Sciatic nerve (tissue), 2 donors: ENCODE measurements at places on chromosomes 12 and 14.

GRCh38 chr12:127726671-127727315, 540.2 kb upstream of the TMEM132C start:
- no peak for DNase-seq

DNA sequence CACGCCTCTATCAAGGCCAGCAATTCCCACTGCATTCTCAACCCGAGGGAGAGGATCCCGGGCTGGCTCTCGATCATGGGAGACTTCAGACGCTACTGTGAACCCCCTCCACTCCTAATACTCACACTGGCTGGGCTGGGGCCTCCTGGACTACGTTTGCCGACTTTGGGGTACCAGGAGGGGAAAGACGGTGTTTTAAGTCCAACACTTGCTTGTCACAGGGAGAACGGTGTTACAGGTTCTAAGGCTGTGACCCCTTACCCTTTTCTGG, 463 bp downstream of the NACA start:
- no peak for DNase-seq

GRCh38 chr12:44674875-44675274, 201.2 kb downstream of the NELL2 start:
- DNase-seq, result no peak

- no peak for DNase-seq
Measured at GRCh38 chr14:63692310-63693020, 35.4 kb downstream of the SGPP1 start.

DNA sequence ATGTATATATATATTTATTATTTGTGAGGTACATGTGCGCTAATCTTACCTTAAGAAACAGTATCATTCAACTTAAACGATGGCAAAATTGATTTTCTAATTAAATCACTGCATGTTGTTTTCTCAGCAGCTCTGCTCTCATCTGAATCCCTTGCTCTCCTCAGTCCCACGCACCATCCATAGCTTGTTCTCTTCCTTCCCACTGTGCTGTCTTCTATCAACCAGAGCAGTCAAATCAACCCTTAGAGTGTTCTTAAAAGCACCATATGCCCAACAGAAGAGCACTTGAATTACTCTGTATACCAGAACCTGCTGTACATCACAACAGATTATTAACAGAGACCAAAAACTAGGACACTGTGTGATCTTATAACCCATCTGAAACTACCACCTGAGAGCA, 209.4 kb upstream of the G2E3 start:
- no peak for DNase-seq

GRCh38 chr14:64082837-64083236, 211.3 kb downstream of the ESR2 start:
- no peak for DNase-seq

GRCh38 chr12:110869026-110869425, 22.2 kb downstream of the CCDC63 start:
- no peak for DNase-seq

GRCh38 chr14:98725191-98725590, 546.8 kb downstream of the BCL11B start:
- no peak for DNase-seq

- DNase-seq, result no peak
Measured at GRCh38 chr14:106024983-106025604, 498.7 kb downstream of the TMEM121 start.

DNA sequence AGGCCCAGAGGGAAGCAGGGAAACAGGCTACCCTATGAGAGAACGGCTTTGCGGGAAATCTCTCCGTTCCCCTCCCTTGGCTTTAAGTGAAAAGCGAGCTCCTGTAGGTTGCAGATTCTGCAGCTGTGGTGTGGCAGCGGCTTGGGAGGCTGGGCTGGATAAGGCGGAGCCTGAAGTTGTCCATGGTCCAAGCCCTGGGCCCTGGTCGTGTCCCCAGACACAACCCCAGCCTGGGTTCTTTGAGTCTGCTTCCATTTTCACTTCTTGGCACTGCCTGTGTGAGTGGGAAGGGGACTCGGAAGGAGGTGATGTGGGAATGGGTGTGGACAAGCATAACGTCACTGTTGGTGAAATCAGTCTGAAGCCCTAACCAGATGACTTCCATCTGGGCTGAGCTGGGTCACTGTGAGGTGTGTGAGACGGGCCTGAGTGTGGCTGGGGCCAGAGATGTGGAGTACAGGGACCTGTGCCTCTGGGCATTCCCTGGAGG, 43.0 kb upstream of the CTDSP2 start:
- DNase-seq, result peak; percentile 87

- no peak for DNase-seq
Measured at GRCh38 chr12:26691234-26691970, 141.6 kb downstream of the ITPR2 start.

GRCh38 chr12:18703321-18703720, 34.5 kb downstream of the PLCZ1 start:
- no peak for DNase-seq

DNA sequence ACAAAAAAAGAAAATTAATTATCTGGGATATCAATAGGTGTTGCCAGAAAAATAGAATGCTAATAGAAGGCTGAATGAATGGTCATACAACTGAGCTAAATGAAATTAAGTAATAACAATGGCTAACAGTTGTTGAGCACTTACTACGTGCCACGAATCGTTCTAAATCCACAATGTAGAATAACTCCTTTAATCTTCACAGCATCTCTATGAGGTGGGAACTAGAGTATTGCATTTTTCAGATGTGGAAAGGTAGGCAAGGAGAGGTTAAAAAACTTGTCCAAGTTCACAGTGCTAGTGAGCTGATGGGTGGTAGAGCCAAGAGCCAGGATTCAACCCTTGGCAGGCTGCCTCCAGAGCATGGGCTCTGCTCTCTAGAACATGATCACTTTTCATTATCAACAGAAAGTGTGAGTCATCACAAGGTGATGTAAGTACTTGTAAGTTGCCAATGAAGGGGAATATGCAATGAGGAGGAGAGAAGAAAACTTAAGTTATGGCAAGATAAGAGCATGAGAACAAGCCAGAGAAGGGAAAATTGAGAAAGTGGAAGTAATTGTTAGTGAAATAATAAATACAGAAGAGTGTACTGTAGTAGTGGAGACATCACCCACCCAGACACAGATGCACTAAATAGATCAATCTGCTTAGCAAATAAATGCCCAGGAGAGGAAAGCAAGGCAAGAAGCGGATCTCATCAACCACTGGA, 122.1 kb downstream of the PRKD1 start:
- DNase-seq, result peak; percentile 76

- no peak for DNase-seq
Measured at GRCh38 chr12:79871621-79872020, 63.3 kb downstream of the PPP1R12A start.

DNA sequence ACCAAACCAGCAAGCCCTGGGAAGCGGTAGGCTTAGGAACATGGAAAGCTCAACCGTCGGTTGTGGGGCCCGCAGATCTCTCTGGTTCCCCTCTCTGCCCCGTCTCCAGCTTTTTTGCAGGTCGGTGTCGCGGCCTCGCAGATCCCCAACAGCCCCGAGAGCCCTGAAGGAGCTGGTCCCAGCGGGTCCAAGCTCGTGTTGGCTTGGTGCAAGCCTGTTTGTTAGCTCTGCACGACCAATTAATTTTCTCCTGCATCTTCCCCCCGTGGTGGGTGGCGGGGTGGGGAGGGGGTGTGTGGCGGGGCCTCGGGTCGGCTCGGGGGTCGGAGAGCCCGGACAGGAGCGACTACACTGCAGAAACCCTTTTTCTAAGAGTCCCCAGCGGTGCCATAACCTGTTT, 449 bp upstream of the SLC24A4 start:
- no peak for DNase-seq

- DNase-seq, result no peak
Measured at GRCh38 chr12:131513606-131514005, 197.3 kb upstream of the SFSWAP start.

DNA sequence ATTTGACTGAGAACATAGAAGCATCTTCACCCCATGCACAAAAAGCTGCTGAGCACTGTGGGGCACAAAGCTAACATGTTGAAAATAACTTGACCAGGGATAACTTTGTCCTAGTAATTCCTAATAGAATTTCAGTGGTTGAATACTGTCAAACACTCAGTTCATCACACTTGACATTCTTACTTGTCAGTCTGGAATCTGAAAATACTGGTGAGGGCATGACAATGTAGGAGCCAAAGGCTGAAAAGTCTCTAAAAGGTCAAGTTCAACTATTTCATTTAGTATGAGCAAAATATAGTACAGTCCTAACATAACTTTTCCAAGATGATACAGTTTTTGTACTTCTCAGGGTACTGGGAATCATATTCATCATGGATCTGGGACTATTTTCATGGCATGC, 504.4 kb upstream of the LMO3 start:
- DNase-seq, result no peak

DNA sequence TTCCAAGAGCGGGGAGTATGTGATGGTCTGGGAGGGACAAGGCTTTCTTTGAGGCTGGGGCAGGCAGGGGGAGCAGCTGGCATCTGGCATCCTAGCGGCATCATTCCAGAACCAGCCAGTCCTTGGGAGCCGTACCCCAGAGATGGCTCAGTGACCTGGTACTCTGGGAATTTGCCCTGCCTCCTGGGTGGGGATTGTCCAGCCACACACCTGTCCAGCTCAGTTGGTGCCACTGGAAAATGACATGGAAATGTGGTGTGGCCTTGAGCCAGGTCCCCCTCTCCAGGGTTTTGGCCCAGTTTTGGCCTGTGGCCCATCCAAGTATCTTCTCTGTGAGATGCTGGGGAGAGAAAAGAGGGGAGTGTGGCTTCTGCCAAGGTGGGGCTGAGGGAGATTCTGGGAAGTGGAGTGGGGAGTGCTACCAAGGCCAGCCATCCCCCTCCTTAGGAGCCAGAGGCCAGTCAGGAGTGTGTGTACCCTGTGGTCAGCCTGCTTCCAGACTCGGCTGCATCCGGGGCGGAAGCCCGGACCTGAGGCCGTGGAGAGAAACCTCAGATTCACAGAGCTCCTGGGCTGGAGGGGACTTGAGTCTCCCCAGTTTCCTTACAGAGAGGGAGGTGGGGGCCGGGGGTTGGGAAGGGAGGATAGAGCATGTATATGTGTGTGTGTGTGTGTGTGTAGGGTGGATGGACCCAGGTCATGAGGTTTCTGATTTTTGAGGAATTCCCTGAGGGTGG, 14.7 kb upstream of the KRT80 start:
- DNase-seq, result no peak

- no peak for DNase-seq
Measured at GRCh38 chr12:79046021-79046420, 181.4 kb downstream of the SYT1 start.
